GM04504 (cell line): ENCODE measurements at places on chromosomes 12 and 14.
A peak's percentile ranks its signal among the peaks of the same experiment; 100 is the strongest.

DNA sequence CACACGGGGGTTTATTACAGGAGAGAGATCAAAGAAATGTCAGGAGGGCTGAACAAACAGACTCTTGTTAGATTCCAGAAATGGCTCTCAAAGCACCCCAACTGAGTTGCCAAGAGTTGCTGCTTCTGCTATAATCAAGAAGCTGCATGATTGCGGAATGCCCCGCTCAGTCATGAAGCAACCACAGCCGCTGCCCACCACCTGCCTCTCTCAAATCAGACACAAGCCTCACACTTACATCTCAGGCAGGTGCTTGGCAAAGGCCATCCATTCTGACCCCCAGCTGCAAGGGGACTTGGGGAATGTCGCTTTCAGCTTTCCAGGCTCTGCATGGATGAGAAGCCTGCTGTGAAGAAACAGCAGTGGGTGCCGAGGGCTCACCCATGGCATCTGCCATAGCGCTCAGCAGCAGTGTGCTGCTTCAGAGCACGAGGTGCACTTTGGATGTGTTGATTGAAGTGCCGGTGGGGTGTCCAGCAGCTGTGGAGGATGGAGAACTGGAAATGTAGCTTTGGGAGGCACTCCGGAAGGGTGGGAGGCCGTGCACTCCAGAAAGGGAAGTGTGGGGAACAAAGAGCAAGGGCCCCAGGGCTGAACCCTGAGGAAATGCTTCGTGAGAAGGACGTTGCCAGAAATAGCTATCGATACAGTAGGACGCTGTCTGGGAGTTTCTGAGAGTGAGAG lies 37.7 kb downstream of the LRRC74A start:
- no peak for DNase-seq

DNA sequence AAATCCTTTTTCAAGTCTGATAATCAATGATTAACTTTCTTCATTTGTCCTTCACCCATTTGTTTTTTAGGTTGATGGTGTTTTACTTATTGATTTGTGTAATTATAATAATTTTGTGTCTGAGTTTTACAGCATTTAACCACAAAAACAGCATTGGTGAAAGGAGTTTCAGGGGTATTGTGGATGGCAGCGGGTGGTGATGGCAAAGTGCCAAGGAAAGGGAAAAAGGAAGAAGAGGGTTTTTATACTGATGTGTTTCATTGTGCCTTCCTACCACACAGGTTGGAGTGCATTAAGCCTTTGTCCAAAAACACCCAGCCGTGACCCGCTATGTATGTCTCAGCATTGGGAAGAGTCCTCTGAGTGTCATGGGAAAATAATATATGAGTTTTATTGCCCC lies 150.3 kb downstream of the DAD1 start:
- DNase-seq: no peak

- no peak for DNase-seq
Measured at GRCh38 chr12:89951050-89951693, 242.5 kb upstream of the ATP2B1 start.

GRCh38 chr12:107805488-107806180 lies 31.1 kb downstream of the ASCL4 start:
- no peak for DNase-seq

- DNase-seq: no peak
Measured at GRCh38 chr14:25108291-25108690, 58.3 kb upstream of the STXBP6 start.

DNA sequence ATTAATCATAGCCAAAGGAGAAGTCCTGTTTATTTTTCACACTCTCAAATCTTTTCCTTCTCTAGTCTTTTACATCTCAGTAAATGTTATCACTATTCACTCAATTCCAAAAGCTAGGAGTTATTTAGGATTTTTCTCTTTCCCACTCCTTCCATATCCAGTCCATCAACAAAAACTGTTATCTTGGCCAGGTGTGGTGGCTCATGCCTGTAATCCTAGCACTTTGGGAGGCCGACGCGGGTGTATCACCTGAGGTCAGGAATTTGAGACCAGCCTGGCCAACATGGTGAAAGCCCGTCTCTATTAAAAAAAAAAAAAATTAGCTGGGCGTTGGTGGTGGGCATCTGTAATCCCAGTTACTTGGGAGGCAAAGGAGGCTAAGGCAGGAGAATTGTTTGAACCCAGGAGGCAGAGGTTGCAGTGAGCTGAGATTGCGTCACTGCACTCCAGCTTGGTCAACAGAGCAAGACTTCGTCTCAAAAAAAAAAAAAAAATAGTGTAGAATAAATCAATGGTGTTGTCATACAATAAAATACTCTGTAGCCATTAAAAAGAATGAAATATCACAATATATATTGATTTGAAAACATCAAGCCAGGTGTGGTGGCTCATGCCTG lies 46.6 kb upstream of the FOXJ2 start:
- no peak for DNase-seq

- peak; percentile 49 for DNase-seq
Measured at GRCh38 chr12:19546027-19546426, 106.7 kb downstream of the AEBP2 start.

GRCh38 chr14:76500011-76500410 lies 124.1 kb downstream of the ESRRB start:
- peak; percentile 24 for DNase-seq

DNA sequence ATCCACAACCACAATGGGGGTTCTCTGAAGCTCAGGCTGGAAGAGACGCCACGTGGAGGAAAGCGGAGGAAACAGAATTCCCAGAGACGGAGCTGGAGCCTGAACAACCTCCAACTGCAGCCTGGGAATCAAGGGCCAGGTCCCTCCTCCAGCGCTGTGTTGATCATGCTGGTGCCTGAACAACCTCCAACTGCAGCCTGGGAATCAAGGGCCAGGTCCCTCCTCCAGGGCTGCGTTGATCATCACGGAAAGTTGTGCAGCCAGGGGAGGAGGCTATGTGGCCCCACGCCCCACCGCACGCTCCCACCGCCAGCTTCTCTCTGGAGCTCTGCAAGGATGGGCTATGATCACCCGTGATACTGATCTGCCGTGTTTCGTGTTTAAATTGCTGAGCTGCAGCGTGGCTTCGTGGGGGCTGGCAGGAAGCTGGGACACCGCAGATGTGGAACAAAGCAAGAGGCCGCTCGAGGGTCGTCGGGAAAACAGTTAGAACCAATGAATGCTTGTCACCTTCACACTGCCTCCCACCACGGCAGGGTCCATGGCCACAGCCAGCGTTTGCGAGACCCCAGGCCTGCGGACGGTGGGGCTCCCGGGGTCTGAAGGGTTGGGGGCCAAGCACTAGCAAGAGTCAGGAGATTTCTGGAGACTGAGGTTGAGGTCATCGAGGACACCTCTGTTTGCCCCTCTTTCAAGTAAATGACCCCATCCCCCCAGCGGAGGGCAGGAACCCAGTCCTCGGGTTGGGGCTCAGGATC lies 51.8 kb upstream of the FBRSL1 start:
- DNase-seq: no peak

GRCh38 chr12:56153678-56154065 lies 1.3 kb downstream of the MYL6B start:
- DNase-seq: no peak

- peak; percentile 8 for DNase-seq
Measured at GRCh38 chr12:102883204-102883799, 33.7 kb downstream of the PAH start.

GRCh38 chr14:24298892-24299254 lies 707 bp downstream of the DHRS1 start:
- peak; percentile 44 for DNase-seq

GRCh38 chr12:94012071-94012470 lies 136.3 kb upstream of the PLXNC1 start:
- DNase-seq: no peak

- no peak for DNase-seq
Measured at GRCh38 chr14:20427231-20428009, 8.5 kb downstream of the KLHL33 start.

DNA sequence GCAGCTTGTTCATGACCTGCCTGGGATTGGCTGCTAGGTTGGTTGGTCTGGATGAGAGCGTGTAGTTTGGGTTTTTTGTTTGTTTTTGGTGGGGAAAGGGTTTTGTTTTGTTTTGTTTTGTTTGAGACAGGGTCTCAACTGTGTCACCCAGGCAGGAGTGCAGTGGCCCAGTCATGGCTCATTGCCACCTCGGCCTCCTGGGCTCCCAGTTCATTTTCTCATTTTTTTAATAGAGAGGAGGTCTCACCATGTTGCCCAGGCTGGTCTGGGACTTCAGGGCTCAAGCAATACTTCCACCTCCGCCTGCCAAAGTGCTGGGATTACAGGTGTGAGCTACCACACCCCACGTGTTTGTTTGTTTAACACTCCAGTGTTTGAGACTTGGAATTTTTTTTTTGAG lies 3.8 kb downstream of the DYNC1H1 start:
- DNase-seq: no peak

DNA sequence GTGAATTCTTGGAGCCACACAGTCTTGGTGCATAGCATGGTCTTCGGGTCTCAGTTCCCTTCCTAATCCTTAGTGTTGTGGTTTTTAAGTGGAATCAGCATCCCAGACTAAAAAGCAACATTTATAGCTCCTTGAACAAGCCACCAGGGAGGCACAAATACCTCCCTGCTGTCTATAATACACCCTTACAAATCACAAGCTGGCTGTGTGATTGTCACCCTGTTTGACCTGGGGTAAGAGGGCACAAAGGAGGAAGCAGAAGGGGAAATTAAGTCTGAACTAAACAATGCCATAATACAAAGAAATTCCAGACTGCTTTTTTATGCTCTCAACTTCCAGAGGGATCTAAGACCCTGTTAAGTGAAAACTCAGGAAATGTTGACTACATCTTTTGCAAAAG lies 7.7 kb upstream of the MMP19 start:
- no peak for DNase-seq

DNA sequence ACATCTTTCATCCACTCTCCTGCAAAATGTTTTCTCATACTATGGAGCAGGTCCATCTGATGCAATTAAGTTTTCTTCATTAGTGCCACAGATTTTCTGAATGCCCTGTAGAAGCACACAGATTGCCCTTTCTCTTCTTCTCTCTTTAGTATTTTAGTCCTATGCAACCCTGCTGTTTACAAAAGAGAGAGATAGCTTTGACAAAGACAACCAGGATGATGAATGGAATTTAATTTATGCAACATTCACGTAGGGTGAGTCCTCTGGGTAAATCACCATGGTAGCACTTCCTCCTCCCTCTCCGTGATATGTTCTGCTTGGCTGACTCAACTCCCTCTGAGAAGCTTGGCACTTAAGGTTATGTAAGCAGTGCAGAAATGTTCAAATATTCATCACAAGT lies 400.9 kb upstream of the PDE3A start:
- DNase-seq: peak; percentile 88

- no peak for DNase-seq
Measured at GRCh38 chr12:49956663-49957569, 4.8 kb upstream of the AQP5 start.
